Right atrium auricular region (tissue), 2 donors: ENCODE measurements at places on chromosomes 13 and 19. TPM values are rescaled to one million over a fixed set of nuclear protein-coding genes. Genes with fewer than 3 reads are reported as not detected.

Gene THSD8
- not detected for total RNA-seq

Gene URAD
- total RNA-seq = not detected

Gene C13orf42
- not detected for total RNA-seq

Gene SPRYD7
- total RNA-seq = 6.1 TPM

Gene LHB
- not detected for total RNA-seq

Gene ZNF99
- total RNA-seq = not detected
